ENCODE measurements at places on chromosomes 7 and 10.

DNA sequence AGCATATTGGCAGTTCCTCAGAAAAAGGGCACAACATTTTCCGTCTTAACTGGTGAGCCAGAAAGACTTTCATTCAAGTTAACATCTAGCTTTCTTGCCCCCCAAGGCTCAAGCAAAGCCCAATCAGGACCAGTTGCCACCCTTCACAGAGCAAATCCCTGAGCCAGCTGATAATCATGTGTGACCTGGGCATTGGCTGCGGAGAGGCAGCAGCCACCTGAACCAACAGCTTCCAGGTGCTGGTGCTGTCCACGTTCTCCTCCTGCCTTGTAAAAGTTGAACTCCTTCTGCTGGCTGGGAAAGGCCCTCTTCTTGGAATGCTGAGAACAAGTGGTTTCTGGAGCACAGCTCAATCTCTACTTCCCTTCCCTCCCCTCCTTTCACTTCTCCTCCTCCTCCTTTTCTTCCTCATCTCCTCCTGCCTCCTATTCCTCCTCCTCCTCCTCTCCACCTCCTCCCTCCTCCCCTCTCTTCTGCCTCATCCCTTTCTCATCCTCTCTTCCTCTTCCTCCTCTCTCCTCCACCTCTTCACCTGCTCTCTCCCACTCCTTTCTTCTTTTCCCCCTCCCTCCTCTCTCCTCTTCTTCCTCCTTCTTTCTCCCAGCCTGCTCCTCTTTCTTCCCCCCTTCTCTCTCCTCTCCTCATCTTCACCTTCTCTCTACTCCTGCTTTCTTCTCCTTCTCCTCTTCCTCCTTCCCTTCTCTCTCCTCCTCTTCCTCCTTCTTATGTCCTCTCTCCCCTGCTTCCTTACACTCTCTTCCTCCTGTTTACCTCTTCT is 140.6 kb downstream of the JCAD start:
- no peak for DNase-seq

GRCh38 chr10:43211030-43211429 is 55.8 kb downstream of the RASGEF1A start:
- DNase-seq = no peak

DNA sequence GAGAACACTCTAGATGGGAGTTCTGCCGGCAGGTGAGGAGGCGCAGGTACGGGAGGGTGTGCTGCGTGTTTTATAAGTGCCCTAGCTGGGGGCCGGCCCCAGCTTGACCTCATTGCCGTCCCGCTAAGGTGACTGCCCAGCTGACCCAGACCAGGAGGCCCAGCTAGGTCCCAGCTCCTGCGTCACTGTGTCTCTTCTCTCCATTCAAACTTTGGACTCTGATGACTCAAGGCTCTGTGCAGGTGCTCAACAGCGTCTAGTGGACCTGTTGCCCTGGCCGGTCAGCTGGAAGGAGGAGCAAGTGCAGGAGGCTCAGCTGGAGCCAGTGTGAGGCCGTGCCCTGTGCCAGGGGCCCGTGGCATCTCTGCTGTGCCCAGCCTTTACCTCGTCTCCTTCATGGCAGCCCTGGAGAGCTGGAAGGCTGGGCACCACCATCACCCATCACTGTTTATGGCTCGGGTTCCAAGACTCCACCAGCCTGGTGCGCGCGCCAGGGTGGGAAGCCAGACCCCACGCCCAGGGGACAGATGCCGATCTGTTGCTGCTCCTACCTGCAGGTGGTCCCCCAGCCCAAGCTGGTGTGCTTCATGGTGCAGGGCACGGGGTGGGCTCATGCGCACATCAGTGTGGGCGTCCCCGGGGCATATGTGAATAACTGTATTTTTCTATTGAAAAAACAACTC is 14.6 kb downstream of the LHPP start:
- DNase-seq = no peak

DNA sequence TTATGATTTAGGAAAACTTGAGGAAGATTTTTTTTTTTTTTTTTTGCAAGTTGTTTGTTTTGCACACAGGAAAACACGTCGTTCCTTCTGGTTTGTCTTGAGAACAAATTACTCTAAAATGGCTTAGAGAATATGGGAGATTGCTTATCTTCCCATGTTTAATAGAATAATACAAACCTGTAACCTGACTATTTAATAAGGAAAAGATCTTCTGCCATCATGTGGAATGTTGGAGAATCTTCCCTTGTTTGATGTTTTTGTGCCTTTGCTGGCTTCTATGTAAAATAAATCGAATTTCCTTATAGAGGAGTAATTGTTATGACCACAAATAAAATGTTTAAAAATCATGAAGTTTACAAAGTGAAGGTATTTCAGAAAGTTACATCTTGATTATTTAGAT is 818.8 kb downstream of the GATA3 start:
- DNase-seq = peak; percentile 11

GRCh38 chr10:17606547-17607040 is 10.6 kb downstream of the HACD1 start:
- no peak for DNase-seq

- DNase-seq = no peak
Observed at GRCh38 chr10:113557903-113558321, 5.1 kb downstream of the HABP2 start.

DNA sequence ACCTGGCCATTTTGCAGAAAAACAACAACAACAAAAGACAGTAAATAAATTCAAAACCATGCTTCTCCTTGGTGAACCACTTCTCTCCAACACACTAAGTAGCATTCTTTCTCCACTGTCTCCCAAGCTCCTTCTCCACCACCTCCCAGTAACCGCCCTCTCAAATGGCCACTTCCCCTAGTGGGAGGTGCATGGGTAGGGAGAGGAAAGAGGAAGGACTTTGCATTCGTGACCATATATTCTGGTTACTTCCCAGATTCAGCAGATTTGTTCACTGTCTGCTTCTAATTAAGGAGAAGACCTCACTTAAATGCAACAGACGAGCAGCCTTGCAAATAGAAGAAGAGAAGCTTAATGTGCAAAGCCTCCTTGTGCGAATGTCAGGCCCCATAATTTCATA is 166.8 kb downstream of the SORCS1 start:
- DNase-seq = no peak

- no peak for DNase-seq
Observed at GRCh38 chr7:36844374-36844773, 120.1 kb upstream of the AOAH start.

- DNase-seq = peak; percentile 83
Observed at GRCh38 chr7:116138202-116138801, 72.0 kb upstream of the TES start.

DNA sequence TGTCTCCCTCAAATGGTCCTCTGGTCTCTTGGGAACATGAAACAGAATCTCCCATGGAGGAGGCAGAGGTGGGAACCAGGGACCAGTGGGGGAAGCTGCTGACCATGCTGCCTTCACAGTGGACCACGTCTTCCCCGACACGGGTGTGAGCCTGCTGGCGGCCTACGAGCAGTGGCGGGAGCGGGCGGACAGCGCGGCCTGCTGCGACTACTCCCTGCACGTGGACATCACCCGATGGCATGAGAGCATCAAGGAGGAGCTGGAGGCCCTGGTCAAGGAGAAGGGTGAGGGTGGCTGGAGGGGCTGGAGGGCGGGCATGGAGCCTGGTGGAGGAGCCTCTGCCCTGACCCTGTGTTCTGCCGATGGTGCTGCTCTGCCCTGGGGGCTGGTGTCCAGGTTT is 8.0 kb downstream of the DPYSL4 start:
- DNase-seq = no peak

- peak; percentile 78 for DNase-seq
Observed at GRCh38 chr7:101947899-101948298, 130.5 kb downstream of the CUX1 start.

DNA sequence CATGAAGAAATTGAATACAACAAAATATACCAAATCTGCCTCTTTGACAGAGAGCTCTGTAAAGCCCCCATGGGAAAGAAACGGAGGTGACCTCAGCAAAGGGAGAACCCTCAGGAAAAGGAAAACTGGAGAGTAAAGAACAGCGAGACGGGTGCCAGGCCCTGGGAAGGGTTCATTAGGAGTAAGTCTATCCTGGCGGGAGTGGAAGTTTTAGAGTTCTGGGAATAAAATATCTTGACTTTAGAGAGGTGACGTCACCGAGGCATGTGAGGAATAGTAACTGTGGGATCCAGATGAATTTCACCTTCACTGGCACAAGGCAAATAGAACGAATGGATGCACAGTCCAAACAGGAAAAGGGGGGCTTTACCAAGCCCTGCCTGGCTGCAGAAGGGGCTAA is 362.8 kb upstream of the IGFBP3 start:
- DNase-seq = no peak

GRCh38 chr7:80445351-80445750 is 66.5 kb downstream of the GNAT3 start:
- no peak for DNase-seq

GRCh38 chr10:74207691-74208480 is 56.9 kb downstream of the ADK start:
- DNase-seq = no peak

- peak; percentile 64 for DNase-seq
Observed at GRCh38 chr10:23540401-23541030, 101.6 kb downstream of the OTUD1 start.

- DNase-seq = no peak
Observed at GRCh38 chr10:44427037-44427436, 42.1 kb upstream of the CXCL12 start.

DNA sequence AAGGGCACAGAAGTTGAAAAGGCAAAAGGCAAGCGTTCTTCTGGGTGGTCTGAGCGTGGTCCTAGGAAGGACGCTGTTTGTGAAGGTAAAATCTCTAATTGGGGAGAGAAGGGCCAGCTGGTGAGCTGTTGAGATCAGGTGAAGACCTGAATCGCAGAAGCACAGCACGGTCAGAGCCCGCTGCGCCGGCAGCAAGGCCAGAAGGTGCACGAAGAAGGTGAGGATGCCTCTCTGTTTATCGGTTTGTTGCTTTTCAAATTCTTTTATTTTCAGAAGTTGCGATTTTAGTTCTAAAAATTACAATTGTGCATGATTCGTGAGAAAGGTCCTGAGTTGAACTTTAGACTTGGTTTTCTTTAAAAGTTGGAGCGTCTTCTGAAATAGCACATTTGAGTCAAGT is 247.8 kb upstream of the FOXK1 start:
- no peak for DNase-seq

DNA sequence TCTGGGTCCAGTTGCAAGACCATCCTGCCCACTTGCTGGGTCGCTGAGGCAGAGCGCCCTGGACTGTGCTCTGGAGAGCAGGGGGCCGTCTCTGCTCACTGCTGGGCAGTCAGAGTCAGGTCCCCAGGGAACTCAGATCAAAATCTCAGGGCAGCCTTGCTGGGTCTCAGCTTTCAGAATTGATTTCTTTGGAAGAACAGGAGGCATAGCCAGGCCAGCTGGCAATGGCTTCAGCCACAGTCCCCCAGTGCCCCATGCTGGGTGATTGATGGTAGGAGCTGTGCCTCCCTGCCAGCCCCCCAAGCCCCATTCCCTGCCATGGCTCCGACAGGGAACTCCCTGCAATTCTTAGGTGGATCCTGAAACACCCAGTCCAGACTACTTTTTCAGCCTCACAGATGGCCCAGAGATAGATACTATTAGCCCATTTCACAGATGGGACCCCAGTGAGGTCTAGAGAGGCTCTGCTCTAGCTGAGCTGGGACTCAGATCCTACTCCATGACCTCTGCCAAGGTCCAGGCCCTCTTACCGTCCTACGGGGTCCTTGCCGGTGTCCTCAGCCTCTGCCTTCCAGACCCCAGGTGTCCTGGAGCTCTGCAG is 467 bp downstream of the MMRN2 start:
- DNase-seq = no peak

DNA sequence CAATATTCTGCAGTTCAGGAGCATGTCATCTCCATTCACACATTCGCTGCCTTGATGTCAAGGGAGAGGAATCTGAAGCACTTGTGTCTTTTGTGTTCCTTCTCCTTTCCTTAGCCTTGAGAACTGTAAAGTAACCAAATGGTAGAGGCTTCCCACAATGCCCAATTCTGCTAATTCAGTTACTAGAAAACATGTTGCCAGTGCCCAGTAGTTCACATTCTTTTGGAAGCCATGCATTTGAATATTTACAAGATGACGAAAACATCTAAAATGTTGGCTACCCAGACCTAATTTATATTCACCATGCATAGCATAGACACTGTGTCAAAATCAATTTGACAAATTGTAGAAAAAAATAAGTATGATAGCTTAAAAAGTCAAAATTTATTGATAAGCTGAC is 852.7 kb upstream of the PHF14 start:
- DNase-seq = no peak

- no peak for DNase-seq
Observed at GRCh38 chr10:47239211-47239610, 60.8 kb upstream of the GDF10 start.

- no peak for DNase-seq
Observed at GRCh38 chr10:133224756-133225372, 5.2 kb upstream of the UTF1 start.

GRCh38 chr7:8206956-8207355 is 55.0 kb downstream of the ICA1 start:
- no peak for DNase-seq

DNA sequence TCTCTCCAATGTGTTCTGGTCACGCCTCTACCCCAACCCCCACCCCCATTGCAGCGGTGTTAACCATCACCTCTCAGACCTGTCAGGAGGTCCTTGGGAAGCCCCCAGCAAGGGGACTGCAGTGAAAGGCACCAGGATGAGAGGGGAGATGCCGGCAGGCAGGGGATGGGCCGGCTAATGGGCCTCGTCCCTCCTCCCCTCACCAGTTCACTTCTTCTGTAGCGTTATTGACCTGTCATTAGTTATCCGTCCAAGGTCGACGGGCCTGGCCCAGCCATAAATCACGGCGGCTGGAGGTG is 18.8 kb downstream of the POLL start:
- no peak for DNase-seq

- DNase-seq = no peak
Observed at GRCh38 chr7:1189986-1190772, 30.2 kb upstream of the ZFAND2A start.

GRCh38 chr7:140334341-140335057 is 63.8 kb downstream of the SLC37A3 start:
- no peak for DNase-seq

GRCh38 chr7:24722386-24723177 is 34.7 kb downstream of the GSDME start:
- peak; percentile 65 for DNase-seq

DNA sequence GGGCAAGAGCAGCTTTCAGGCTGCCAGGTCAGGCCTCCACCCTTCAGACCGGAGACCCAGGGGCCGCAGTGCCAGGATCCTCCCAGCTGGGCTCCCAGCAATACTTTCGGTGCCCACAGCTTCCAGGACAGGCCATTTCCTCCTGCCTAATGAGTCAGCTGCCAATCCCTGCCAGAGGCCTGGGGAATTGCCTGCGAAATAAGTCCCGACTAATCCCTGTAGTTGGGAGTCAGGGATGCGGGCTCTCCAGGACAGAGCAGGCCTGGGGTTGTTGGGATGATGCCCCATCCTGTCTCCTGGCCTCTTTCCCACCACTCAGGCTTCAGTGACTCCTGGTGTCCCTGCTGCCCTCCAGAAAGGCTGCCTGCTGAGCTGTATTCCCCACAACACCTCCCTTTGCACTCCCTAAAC is 143.5 kb upstream of the UNC5B start:
- no peak for DNase-seq

- no peak for DNase-seq
Observed at GRCh38 chr10:122659126-122659525, 40.5 kb downstream of the C10orf120 start.

Measured in A673 (cell line).